ENCODE measurements at places on chromosomes 11 and 22.
A peak's percentile ranks its signal among the peaks of the same experiment; 100 is the strongest.

DNA sequence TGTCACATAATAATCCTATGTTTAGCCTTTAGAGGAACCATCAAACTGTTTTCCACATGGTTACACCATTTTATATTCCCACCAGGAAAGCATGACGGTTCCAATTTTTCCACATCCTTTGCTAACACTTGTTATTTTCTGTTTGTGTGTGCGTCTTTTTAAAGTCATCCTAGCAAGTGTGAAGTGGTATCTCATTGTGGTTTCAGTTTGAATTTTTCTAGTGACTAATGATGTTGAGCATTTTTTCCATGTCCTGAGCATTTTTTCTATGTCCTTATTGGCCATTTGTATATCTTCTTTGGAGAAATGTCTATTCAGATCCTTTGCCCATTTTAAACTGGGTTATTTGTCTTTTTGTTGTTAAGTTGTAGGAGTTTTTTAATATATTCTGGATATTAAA, 53.7 kb upstream of the DEPDC7 start:
- DNase-seq = no peak

DNA sequence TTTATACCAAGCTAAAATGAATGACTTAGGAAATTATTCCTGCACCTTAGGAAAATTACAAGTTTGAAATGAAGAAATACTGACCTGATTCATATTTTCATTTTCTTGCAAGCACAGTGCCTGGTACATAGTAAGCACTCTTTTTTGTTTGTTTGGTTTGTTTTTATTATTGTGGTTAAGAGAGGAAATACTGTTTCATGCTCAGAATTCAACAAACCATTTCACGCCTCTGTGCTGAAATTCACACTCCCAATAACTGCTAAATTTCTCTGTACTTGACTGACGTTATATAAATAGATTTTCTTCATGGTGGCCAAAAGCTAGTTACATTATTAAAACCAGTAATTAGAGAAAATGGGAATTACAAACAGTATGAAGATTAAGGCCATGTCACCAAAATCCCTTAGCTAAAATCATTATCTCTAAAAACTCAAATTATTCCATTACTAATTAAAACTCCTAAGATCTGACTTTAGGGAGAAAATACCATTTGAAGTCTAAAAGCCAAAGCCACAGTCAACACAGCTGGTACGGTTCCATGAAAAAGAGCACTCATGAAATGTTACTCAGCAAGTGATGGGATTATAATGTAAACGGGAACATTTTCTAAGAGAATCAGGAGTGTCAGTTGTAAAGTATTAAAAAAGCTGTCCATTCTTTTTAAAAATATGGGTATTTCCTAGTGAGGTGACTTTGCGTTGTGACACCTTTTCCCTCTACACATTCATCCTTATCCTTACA, 77.8 kb upstream of the DDI1 start:
- no peak for DNase-seq

- DNase-seq = no peak
Measured at GRCh38 chr22:45397806-45398205, 15.6 kb downstream of the SMC1B start.

- no peak for DNase-seq
Measured at GRCh38 chr11:60159868-60160267, 23.0 kb downstream of the MS4A6A start.

DNA sequence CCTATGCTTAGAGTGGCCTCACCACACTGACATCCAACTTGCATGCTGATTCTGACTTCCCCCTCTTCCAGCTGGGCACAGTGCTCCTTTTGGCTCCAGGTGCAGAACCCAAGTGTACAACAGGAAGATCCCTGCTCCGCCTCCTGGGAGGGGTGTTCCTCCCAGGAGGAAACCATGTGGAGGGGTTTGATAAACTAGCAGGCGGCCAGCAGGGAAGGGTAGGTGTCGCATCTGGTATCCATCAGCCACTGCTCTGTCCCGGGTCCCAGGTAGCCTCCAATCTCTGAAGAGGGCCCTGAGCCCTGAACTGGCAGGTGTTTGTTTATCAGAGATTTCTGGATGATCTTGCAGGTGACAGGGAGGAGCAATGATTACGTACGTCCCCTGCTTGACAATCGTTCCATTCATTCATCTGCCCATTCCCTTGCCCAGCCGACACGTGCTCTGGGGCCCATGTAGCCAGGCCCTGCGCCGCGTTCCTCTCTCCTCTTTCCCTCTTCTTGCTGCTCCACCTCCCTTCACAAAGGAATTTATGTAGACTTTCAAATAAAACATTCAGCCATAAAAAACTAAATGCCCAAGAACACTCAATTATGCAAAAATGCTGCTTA, 41.2 kb upstream of the MICAL2 start:
- no peak for DNase-seq

GRCh38 chr11:123330471-123330870, 99.6 kb upstream of the GRAMD1B start:
- no peak for DNase-seq

- DNase-seq = no peak
Measured at GRCh38 chr11:35040221-35040942, 98.6 kb upstream of the CD44 start.

DNA sequence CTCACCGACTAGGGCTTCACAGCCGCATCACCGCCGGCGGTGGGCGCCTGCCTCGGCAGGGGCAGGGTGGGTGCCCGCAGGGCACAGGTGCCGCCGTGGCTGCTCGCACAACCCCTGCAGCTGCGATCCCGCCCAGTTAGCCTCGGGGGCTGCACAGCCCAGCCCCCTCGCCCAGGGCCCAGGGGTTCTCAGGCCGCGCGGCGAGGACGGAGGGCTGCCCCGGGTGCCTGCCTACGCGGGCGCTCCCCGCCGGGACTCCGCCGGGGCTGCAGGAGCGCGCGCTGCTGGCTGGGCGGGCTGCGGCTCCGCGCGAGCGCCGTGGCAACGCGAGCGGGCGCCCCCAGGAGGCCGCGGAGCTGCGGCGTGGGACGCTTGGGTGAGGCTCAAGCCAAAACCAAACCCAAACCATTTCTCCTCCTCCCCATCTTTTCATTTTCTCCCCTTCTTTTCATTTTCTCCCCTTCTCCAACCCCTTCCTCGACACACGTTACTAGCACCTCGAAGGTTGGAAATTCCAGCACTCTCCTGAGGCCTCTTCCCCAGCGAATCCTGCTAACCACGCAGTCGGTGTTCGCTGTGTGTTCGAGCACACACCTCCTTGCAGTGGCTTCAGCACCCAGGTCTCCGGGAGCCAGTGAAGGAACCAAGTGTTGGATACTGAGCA, at the start of gene MICAL3:
TSS of gene MICAL3 (minus strand) at position 286 of the 664 bp plus-strand sequence. CDS start 117,749 bp downstream, outside the sequence.
- DNase-seq = peak; percentile 85

Measured in eye (tissue), 1 donor.